NCI-H774 (cell line): ENCODE measurements at places on chromosomes 13 and 19.

DNA sequence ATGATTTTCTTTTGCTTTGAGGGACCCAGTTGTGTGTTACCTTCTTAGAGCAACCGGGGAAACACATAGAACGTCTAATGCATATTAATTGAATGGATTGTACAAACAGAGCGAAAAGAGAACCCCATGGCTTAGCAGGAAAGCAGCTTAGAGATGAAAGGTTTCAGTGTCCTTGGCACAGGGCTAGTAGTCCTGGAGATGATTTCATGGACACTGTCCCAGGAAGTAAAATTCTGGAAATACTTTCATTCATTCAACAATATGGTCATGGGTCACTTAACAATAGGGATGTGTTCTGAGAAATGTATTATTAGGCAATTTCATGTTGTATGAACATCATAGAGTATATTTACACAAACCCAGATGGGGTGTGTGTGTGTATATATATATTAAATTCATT lies 9.7 kb upstream of the FUT2 start:
- no peak for DNase-seq

DNA sequence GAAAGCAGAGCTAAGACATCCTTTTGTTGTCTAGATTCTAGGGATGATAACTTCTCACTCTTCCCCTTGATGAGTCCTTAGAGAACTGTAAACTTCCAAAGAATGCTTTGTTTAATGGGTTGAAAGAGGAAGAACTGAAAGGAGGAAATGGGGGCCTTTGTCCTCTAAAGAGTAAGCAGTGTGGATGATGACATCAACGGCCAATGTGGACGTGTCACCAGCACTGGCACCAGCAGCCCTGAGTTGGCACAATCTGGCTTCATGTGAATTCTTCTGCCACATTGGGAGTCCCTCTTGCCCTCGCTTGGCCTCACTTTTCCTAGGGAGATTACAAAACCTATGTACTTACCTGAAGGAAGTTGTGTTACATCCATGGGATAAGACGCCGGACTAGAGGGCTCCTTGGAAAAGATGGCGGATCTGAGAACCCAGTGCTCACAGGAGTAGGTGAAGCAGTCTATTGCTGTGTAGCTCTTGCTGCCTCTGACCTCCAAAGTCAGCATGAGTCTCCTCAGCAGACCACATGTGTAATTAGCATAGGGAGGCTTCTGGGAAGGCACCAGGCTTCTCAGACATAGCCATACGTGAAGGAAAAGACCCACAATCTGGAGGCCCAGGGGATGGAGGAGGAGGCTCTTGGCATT lies 62.8 kb downstream of the RGCC start:
- no peak for DNase-seq

DNA sequence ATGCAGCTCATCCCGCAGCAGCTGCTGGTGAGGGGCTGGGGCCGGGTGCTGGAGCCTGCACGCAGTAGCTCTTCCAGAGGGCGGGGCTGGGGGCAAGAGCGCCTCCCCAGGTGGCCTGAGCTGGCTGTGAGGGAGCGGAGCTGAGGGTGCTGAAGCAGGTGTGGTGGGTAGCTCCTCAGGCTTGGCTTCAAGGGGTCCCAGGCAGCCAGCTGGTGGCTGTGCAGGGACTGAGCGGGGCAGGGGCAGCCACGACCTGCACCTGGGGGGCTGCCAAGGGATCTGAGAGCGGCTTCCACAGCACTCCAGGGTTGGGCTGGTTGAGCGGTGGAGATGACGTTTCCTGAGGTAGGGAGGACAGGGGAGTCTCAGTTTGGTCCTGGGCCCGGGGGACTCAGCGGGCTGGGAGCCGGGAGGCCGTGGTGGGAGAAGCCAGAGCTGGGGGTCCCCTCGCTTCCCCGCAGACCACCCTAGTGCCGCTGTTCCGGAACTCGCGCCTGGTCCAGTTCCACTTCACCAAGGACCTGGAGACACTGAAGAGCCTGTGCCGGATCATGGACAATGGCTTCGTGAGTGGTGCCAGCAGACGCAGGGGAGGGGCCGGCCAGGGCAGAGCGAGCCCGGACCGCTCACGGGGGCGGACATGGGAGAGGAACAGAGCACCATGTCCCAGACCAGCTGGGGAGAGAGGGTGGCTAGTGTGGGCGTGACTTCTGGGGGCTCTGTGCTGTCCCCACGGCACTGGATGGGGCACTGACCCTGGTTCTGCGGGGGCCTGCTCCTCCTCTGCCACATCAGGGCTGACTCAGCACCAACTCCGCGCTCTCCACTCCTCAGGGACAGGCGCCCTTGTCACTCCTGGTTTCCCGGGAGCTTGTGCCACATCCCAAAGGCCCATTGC lies 7.4 kb downstream of the PTOV1 start:
- DNase-seq = no peak

DNA sequence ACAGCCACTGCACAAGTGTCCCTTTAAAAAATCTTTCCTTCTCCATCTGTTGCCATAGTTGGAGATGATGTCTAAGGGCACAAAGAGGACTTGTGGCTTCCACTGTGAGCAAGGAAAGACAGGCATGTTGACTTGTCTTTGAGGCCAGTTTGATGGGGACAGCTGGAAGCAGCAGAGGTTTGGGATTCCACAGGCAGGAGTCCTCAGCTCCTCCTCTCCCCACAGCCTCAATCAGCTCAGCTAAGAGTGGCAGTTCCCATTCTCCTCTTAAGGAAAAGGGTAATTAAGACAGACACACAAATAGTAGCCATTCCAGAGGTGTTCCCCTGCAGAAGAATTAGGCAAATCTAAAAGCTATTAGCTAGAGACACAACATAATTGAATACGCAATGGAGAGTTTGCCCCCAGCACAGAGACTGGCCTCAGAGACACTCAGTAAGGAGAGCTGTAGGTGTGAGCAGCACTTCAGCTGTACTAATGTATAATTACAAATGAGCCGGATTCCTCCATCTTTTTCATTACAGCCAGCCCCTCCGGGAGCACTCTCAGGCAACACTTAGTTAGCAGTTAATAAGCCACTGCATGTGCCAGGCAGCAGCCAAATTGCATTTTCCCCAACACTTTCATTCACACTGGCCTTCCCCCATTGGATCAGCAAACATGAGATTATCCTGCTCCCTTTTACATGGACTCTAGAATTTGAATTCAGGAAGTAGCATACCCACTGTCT lies 434.0 kb downstream of the FOXO1 start:
- no peak for DNase-seq

- DNase-seq = no peak
Measured at GRCh38 chr13:60661521-60661920, 264.5 kb downstream of the TDRD3 start.

GRCh38 chr13:111066544-111066943 lies 48.6 kb upstream of the ARHGEF7 start:
- no peak for DNase-seq

DNA sequence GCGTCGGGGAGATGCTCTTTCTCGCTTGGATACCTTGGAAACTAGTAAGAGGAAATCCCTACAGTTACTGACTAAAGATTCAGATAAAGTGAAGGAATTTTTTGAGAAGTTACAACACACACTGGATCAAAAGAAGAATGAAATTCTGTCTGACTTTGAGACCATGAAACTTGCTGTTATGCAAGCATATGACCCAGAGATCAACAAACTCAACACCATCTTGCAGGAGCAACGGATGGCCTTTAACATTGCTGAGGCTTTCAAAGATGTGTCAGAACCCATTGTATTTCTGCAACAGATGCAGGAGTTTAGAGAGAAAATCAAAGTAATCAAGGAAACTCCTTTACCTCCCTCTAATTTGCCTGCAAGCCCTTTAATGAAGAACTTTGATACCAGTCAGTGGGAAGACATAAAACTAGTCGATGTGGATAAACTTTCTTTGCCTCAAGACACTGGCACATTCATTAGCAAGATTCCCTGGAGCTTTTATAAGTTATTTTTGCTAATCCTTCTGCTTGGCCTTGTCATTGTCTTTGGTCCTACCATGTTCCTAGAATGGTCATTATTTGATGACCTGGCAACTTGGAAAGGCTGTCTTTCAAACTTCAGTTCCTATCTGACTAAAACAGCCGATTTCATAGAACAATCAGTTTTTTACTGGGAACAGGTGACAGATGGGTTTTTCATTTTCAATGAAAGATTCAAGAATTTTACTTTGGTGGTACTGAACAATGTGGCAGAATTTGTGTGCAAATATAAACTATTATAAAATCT lies 2.7 kb upstream of the KCNRG start:
- DNase-seq = no peak

DNA sequence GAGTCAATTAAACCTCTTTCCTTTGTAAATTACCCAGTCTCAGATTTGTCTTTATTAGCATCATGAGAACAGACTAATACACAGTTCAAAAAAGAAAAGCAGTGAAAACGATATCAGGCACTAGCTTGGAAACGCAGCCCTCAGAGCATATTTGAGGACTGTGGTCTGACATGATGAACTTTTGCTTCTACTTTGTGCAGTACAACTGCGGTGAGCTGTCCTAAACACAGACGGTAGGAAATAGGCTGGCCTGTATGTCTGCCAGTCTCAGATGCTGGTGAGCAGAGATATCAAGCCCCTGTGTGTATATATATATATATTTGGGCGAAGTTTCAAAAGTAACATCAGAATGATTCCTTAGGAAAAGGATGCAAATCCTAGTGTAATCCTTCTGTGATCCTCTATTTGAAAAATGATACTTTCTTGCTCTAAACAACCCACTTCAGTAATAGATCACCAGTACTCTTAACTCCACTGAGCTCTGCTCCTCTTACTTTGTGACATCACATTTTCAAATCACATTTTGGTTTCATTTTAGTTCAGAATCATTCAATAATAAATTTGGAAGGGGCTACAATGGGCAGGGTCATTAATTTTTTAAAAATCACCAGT lies 74.4 kb downstream of the TNFRSF19 start:
- DNase-seq = no peak

GRCh38 chr13:64130171-64130570 lies 2714.5 kb upstream of the PCDH20 start:
- no peak for DNase-seq

DNA sequence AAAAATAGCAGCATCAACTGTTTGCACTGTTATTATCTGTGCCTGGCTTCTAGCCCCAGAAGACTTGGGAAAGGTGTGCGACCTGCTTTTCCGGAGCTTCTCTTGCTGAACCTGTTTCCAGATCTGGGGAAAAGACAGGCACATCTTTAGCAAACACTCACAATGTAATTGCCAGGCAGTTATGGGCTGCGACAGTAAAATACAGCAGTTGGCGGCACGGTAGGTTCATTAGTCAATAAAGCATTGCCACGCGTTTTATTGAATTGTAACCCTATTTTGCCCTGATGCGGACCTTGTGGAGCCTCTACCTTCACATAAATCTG lies 223.7 kb upstream of the TSHZ3 start:
- DNase-seq = no peak

- no peak for DNase-seq
Measured at GRCh38 chr13:101465877-101466276, 13.4 kb downstream of the ITGBL1 start.

DNA sequence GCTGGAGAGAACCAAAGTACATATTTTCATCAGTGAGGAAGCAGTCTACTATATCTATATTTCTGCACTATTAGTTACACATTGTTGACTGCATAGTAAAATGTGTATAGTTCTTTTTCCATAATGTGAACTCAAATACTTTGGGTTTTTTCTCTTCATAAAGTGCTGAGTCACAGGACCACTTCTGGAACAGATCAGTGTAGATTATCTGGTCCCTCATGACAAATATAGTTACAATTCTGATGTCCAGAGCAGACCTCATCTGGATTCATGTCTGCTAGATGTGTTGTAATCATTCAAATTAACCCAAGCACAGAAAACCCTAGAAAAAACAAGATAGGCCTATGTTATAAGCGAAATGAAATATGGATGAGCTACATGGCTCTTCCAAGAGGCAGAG lies 171.4 kb downstream of the SUCLA2 start:
- DNase-seq = no peak
